ENCODE measurements at places on chromosomes 6 and 20. TPM values are rescaled to one million over a fixed set of nuclear protein-coding genes. Genes with fewer than 3 reads are reported as not detected.

WRNIP1 gene
- total RNA-seq: 40.9 TPM

DNA sequence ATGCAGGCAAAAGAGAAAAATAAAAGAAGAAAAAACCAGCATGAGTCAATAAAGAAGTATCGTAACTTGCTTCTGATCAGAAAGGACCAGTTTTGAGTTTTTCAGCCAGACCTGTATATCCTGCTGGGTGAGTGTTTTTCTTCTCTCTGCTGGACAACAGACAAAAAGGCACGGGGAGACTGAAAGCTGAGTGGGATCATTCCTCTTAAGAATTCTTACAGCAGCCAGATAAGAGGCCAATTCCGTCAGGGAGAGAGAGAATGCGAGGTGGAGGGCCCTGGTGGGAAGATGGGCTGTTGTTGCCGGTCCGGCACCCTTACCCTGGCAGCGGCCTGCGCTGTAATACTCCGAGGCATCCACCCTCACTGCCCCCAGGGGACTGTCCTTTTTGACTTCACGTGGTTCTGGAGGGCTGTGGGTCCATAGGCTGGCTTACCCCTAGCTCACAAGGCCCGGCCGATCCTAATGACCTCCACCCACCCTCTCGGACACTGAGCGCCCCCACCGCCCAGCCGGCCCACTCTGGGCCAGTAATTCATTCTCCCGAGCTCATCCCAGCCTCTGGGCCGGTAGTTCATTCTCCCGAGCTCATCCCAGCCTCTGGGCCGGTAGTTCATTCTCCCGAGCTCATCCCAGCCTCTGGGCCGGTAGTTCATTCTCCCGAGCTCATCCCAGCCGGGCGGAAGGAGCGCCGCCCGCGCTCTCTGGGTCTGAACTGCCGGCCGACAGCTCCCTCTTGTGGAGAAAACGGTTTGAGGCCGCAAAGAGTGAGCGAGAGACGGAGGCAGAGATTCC is 118.3 kb upstream of the SIRPA start:
- peak; percentile 84 for DNase-seq

- DNase-seq: no peak
These were observed 46.6 kb downstream of the FAM50B start for GRCh38 chr6:3895805-3896204.

DNA sequence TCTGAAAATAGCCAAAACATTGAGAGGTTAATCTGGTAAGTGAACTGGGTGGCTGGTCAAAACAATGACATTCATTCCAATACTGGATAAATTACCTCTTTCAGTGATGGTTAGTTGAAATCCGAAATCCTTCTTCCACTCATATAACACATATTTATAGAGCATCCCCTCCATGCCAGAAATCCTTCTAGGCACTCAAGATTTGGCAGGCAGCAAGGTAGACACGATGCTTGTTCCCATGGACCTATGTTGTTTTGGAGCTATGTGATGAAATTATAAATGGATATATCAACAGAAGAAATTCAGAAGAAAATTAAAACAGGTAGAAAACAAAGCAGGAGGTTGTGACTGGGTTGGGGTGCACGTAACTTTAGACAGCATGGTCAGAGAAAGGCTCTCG is 26.3 kb upstream of the SNRPB2 start:
- no peak for DNase-seq

TRAPPC3L gene
- not detected for total RNA-seq

DNA sequence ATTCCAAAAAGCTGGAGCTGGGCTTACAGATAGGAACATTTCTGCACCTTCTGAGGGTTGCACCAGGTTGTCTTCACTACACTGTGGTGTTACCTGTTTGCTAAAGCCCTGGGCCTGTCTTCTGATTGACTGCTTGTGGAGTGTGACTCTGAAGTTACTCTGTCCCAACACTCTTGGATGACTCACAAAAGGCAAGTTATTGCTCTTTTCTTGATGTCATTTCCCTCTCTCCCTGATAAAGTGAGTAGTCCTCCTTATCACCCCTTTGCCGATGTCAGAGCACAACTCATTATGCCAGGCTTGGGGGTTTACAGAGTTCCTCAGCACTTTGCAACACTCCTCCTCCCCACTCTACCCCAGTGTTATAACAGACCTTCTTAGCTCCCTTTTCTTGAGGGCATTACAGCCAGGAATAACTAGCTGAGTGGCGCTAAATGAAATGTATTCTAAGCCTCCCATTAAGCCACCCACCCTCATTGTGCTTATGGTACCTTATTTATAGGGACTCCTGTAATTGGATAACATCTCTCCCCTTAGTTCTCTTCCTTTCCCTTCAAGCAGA is 36.1 kb upstream of the NKX2-4 start:
- DNase-seq: no peak

DNA sequence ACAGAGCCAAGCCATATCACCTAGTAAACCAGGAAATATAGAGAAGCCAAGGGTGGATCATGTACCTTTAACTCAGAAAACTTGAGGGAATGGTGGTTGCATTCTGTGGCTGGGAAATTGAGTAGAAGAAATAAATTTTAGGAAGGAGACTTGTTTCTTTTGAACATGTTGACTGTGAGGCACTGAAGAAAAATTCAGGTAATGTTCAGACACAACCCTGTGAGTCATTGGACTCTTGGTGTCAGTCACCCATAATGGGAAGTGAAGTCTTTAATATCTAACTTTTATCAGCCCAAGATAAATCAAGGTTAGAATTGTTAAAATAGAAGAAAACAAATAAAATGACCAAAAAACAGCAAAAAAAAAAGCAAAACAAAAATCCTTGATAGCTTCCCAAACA is 98.8 kb upstream of the GRIK2 start:
- DNase-seq: no peak

DNA sequence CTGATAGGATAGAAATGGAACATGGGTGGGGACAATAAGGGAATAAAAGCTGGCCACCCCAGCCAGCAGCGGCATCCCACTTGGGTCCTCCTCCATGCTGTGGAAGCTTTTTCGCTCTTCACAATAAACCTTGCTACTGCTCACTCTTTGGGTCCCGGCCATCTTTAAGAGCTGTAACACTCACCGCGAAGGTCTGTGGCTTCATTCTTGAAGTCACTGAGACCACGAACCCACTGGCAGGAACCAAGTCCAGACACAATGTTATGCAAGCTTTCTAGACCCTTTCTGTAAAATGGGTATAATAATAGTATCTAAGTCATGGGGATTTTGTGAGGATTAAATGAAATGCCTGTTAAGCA is 48.9 kb upstream of the EZR start:
- no peak for DNase-seq

DNA sequence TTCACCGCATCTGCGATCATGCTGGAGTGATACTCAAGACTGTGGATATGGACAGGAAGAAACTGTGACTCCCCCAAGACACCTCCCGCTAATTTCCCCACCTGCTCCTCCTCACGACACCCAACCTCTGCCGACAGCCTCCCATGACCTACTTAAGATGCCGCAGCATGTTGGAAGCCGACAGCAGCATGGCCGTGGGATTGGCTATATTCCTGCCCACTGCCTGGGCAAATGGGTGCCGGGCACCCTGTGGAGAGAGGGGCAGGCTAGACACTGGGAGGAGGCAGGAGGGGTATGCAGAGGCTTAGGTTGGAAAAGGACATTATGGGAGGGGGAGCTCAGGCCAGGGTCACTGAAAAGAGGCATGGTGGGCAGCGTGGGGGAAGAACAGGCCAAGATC is 4.5 kb downstream of the IDH3B start:
- no peak for DNase-seq

DNA sequence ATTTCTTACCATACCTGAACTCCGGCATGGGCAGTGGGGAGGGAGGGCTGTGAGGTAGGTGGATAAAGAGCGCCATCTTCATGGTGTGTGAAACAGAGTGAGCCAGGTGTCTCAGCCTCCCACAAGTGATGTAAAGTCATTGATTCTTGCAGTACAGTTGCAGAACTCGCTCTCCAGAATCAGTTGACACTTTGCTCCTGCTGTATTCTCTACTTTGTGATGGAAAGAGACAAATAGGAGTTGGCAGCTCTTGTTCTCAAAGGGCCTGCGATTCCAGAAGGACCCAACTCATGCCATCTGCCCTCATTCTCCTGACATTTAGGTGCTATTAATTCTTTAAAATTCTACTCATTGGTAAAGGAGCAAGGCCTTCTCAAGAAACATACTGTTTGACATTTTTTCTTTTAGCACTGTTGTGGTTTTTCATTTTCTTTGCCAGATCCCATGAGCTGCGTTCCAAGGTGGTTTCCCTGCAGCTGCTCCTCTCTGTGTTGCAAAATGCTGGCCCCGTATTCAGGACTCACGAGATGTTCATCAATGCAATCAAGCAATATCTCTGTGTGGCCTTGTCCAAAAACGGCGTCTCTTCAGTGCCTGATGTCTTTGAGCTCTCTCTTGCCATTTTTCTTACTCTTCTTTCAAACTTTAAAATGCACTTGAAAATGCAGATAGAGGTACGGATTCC is 49.3 kb downstream of the ARFGEF2 start:
- DNase-seq: no peak

BNIP5 gene
- not detected for total RNA-seq

DNA sequence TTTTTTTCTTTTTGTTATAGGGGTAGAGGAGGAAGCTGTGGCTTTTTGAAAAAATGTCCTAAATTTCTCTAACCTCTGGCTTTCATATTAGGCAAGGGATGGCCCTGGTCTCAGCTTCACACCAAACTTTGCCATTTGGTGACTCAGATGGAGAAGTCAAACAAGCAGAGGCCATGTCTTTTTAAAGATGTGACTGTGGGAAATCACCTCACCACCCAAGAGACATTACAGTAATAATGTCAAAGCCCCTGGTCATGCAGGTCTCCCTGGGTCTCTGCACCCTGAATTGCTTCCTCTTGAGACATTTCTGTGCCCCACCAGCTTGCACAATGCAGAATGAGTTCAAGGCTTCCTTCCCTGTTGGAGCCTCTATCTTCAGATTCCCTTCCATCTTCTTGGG is 39.5 kb upstream of the ADGRF5 start:
- no peak for DNase-seq

GRCh38 chr20:63325021-63325471 is 32.1 kb downstream of the COL20A1 start:
- no peak for DNase-seq

DNA sequence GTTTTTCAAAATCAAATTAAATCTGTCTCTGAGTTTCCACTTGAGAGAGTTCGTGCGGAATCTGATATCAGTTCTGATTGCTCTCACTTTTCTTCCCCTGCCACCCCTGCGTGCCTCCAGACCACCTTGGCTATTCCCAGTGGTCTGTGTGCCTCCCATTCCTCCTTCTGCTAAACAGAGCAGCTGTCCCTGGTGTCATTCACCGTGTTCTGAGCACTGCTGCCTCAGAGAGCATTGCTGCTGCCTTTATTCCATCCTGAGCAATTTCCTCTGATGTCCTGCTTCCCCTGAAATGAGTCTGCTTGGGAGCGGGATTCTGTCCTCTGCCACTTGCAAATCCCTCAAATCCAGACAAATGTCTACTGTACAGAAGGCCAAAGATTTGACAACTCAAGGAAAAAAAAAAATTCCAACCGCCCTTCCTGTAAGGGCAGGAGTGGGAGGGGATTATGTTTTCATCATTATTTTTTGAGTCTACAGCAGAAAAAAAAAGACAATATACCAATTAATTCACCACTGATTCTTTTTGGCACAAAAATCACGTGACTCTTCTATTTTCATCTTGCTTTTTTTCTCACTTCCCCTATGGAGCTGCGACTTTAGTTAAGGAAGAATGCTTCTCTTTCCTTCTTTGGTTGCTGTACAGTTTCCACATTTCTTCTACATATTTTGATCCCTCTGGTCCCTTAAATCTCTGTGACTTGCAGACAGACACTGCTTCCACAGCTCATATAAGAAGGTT is 833.0 kb downstream of the EPHA7 start:
- no peak for DNase-seq

DNA sequence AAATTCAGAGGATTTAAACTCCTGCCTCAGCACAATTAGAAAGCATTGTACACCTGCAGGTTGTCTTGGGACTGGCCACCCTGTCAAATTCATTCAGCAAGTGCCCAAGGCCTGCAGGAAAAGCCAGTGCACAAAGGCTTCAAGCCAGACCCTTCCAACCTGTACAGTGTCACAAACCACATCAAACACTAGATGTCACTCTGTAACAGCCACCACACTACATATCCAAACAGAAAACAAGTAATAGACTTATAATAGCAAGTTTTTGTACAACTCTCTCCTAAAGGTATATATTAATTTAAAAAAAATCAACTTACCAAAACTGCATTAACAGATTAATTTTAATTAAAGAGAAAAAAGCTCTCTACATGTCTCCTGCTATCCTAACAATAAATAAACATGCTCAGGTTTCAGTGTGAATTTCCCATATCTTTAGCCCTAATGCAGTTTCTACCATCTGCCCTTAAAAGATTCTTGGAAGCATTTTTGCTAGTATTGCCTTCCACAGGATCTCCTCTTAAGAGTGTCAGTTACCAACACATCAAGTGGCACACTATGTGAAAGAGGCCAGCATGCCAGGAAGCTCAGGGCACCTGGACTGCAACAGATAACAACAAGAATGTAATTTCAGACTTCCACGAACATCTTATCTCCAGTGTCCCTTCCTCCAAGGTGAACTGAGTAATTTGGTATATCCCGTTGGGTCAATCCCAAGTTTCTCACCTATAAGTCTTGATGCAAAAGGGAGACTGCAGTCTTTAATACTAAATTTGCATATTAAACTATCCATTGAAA is 47.5 kb downstream of the RALGAPA2 start:
- no peak for DNase-seq

DNA sequence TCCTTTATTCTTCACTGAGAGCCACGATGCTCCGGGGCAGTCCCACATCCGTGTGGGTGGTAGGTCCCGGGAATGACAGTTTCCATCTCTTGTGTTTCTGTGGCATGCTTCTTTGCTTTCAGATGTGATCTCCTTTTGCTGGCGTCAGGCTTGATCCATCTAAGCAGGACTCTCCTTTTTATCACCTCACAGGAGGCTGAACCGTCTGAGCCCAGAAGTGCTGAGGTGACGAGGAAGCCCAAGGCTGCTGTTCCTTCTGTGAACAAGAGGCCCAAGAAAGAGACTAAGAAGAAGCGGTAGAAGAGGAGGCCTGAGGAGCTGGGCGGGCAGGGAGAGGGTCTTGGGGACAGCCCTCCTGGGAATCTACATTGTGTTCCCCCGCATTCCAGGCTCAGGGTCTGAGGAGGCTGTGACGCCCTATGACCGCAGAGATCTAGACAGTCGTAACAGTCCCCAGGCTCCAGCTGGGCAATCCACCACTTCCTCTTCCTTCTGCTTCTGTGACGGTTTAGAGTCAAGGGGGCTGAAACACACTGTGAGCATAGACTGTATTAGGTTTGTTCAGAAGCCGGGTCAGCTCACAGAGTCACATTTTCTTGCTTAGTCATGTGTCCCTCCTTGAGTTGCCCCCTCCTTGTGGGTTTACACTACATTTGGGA is 26.8 kb downstream of the MANBAL start:
- DNase-seq: no peak

- DNase-seq: no peak
These were observed 5.6 kb downstream of the RPP21 start for GRCh38 chr6:30350524-30350923.

Measured in activated T-cell treated with anti-CD3 and anti-CD28 coated beads, Interleukin-2, amount 50 U/mL, for 72 hours (primary cell).